ENCODE measurements at places on chromosomes 13 and 19.

DNA sequence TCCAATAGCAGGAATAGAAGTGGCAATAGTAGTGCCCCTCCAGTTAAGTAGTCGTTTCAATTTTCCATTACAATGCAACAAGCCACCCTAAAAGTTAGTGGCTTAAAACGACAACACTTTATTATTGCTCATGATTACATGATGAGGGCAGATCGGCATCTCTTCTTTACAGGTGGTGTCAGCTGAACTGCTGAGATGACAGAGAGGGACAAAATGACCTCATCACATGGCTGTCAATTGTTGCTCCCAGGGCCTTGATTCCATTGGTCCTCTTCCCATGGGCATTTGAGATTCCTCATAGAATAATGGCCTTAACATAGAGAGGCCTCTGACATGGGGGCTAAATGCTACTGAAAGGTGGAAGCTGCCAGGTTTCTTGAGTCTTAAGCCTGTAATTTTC lies 679.8 kb upstream of the KLHL1 start:
- no peaks in the 10 kb centered on the region for H3K36me3 ChIP-seq
- no peaks in the 10 kb centered on the region for H3K4me1 ChIP-seq
- no peak overlapping the region for H3K4me3 ChIP-seq

GRCh38 chr19:44951179-44952159 lies 3.7 kb upstream of the CLPTM1 start:
- peak overlapping the region; percentile 53 for H3K27ac ChIP-seq
- H3K4me3 ChIP-seq = no peak overlapping the region
- peaks cover 23% of the 10 kb centered on the region for H3K4me1 ChIP-seq
- DNase-seq = peak; percentile 73

DNA sequence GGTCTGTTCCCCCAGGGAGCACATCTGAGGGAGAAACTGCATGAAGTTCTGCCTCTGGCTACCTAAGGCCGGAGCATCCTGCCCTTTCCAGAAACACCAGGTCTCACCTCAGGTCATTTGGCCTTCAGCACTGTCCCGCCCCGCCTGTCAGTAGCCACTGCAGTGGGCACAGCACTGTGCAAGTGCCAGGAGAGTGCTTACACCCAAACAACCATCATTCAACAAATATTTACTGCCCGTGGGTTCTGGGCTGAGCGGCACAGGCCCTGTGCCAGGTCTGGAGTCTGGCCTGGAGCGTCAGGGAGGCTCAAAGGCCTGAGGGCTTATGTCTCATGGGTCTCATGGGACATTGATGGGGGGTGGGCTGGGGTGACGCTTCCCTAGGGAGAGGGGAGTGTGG lies 2.8 kb downstream of the USF2 start:
- no peak overlapping the region for H3K27ac ChIP-seq
- H3K4me3 ChIP-seq = no peak overlapping the region
- peaks cover 51% of the 10 kb centered on the region for H3K36me3 ChIP-seq
- H3K4me1 ChIP-seq = peaks cover 24% of the 10 kb centered on the region
- no peaks in the 10 kb centered on the region for H3K27me3 ChIP-seq
- no peak for DNase-seq

GRCh38 chr13:36763126-36763722 lies 55.8 kb upstream of the RFXAP start:
- H3K27ac ChIP-seq = no peak overlapping the region
- no peaks in the 10 kb centered on the region for H3K36me3 ChIP-seq
- DNase-seq = no peak
- peaks cover 3% of the 10 kb centered on the region for H3K27me3 ChIP-seq

DNA sequence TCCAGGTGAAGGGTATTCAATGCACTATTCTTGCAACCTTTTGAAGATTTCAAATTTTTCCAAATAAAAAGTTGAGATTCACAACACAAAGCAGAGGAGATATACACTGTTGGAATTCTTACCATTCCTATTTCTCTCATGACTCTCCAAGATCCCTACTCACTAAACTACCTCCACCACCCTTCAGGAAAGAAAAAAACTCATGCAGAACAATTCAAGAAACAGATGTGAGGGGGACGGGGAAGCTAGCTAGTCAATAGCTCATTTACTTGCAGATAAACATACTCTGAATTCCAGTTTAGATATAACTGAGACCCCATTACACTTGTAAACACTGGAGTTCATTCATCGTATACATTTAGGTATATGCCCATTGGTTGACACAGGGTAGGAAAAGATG lies 90.0 kb upstream of the SERP2 start:
- DNase-seq = no peak
- H3K4me1 ChIP-seq = peaks cover 3% of the 10 kb centered on the region
- H3K27ac ChIP-seq = no peak overlapping the region

DNA sequence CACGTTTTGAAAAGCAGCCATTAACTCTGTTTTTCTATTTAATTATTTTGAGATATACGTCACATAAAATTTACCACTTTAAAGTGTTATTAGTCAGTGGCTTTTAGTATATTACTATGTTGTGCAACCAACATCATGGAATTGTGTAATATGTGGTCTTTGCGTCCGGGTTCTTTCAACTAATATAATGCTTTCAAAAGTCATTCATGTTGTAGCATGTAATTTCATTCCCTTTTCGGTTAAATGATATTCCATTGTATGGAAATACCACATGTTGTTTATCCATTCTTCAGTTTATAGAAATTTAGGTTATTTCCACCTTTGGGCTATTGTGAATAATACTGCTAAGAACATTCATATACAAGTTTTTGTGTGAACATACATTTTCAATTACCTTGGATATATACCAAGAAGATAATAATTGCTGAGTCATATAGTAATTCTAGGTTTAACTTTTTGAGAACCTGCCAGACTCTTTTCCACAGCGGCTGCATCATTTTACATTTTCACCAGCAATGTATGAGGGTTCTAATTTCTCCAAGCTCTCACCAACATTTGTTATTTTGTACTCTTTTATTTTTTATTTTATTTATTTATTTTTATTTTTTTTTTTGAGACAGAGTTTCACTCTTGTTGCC lies 28.1 kb upstream of the CLDN10 start:
- DNase-seq = no peak
- no peak overlapping the region for H3K27ac ChIP-seq
- no peaks in the 10 kb centered on the region for H3K27me3 ChIP-seq

- peak overlapping the region; percentile 69 for H3K27ac ChIP-seq
- no peaks in the 10 kb centered on the region for H3K27me3 ChIP-seq
- peak; percentile 53 for DNase-seq
- peaks cover 20% of the 10 kb centered on the region for H3K36me3 ChIP-seq
Observed at GRCh38 chr19:16470911-16471811, 609 bp downstream of the EPS15L1 start.

DNA sequence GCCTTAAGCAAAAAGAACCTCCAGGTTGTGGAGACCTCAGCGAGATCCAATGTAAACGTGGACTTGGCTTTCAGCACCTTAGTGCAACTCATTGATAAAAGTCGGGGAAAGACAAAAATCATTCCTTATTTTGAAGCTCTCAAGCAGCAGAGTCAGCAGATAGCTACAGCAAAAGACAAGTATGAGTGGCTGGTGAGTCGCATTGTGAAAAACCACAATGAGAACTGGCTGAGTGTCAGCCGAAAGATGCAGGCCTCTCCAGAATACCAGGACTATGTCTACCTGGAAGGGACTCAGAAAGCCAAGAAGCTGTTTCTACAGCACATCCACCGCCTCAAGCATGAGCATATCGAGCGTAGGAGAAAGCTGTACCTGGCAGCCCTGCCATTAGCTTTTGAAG lies 58.5 kb downstream of the ARHGAP35 start:
- no peak for DNase-seq
- no peaks in the 10 kb centered on the region for H3K27me3 ChIP-seq
- H3K27ac ChIP-seq = no peak overlapping the region
- peaks cover 10% of the 10 kb centered on the region for H3K4me1 ChIP-seq
- peaks cover 34% of the 10 kb centered on the region for H3K36me3 ChIP-seq
- H3K4me3 ChIP-seq = no peak overlapping the region

- H3K4me3 ChIP-seq = no peak overlapping the region
- no peaks in the 10 kb centered on the region for H3K36me3 ChIP-seq
- no peak for DNase-seq
- H3K27ac ChIP-seq = no peak overlapping the region
- H3K4me1 ChIP-seq = no peaks in the 10 kb centered on the region
Observed at GRCh38 chr13:75908141-75908540, 272.0 kb downstream of the LMO7 start.

GRCh38 chr13:31790992-31791391 lies 51.7 kb downstream of the RXFP2 start:
- H3K27ac ChIP-seq = no peak overlapping the region
- no peak overlapping the region for H3K4me3 ChIP-seq
- H3K36me3 ChIP-seq = no peaks in the 10 kb centered on the region
- H3K27me3 ChIP-seq = peaks cover 8% of the 10 kb centered on the region

DNA sequence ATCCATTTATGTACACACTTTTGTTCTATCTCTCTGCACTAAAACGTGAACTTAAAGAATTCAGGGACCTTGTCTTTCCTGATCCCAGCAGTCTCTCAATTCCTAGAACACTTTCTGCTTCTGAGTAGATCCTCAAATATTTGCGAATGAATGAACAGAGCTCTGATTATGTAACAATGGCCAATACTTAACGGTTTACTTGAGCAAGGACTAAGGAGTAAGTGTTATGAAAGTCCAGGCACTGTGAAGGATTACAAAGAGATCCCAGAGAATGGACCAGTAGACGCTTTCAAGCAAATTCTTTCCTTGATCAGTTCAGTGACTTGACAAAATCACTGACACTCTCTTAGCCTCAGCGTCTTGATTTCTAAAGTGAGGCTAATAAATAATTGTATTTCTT lies 514.5 kb upstream of the KLHL1 start:
- no peak for DNase-seq
- no peaks in the 10 kb centered on the region for H3K4me1 ChIP-seq
- no peaks in the 10 kb centered on the region for H3K36me3 ChIP-seq
- no peak overlapping the region for H3K4me3 ChIP-seq
- no peak overlapping the region for H3K27ac ChIP-seq

GRCh38 chr13:42996584-42996983 lies 4.5 kb upstream of the EPSTI1 start:
- no peak overlapping the region for H3K27ac ChIP-seq
- peaks cover 3% of the 10 kb centered on the region for H3K36me3 ChIP-seq
- H3K4me3 ChIP-seq = no peak overlapping the region
- no peaks in the 10 kb centered on the region for H3K27me3 ChIP-seq
- peaks cover 36% of the 10 kb centered on the region for H3K4me1 ChIP-seq
